Activated naive CD4-positive, alpha-beta T cell treated with anti-CD3 and anti-CD28 coated beads, Interleukin-2, amount 50 U/mL, for 72 hours (primary cell): ENCODE measurements at places on chromosomes 5 and 9. TPM values are rescaled to one million over a fixed set of nuclear protein-coding genes. Genes with fewer than 3 reads are reported as not detected.

PCDHGB7 gene
- total RNA-seq = 0.08 TPM

- DNase-seq = no peak
These were observed 19.6 kb downstream of the SLC38A9 start for GRCh38 chr5:55692509-55692908.

GRCh38 chr5:140794595-140795258 lies at the start of gene PCDHA2:
TSS of gene PCDHA2 (plus strand) at chr5:140794852.
- no peak for DNase-seq

PDZD2 gene
- 0.08 TPM for total RNA-seq

PCDHGA10 gene
- total RNA-seq = not detected

ADGRD2 gene
- not detected for total RNA-seq

DNA sequence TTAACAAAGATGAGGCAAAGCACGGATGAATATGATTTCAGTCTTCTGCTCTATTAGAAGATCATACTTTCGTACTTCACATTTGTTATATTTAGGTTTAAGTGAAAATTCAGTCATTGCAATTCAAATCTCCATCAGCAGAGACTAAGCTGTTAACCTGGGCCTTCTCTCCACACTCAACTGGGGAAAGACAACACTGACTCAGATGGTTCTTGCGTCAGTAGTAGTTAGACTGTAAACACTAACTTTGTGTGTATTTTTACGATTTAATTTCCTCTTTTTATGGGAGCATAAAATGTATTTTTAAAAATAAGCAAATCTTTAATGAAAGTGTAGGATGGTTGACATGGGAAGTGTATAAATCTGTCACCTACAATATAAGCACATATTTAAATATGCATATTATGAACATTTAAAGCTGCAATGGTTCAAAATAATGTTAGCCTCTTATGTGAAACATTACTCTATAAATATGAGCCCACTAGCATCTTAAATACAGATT lies 42.7 kb upstream of the ZNF608 start:
- no peak for DNase-seq

- DNase-seq = no peak
These were observed 110.5 kb downstream of the TMEM232 start for GRCh38 chr5:110616009-110616408.

PALM2AKAP2 gene
- total RNA-seq = 5.0 TPM

- DNase-seq = no peak
These were observed 226.9 kb downstream of the IRX2 start for GRCh38 chr5:2524620-2525019.

DNA sequence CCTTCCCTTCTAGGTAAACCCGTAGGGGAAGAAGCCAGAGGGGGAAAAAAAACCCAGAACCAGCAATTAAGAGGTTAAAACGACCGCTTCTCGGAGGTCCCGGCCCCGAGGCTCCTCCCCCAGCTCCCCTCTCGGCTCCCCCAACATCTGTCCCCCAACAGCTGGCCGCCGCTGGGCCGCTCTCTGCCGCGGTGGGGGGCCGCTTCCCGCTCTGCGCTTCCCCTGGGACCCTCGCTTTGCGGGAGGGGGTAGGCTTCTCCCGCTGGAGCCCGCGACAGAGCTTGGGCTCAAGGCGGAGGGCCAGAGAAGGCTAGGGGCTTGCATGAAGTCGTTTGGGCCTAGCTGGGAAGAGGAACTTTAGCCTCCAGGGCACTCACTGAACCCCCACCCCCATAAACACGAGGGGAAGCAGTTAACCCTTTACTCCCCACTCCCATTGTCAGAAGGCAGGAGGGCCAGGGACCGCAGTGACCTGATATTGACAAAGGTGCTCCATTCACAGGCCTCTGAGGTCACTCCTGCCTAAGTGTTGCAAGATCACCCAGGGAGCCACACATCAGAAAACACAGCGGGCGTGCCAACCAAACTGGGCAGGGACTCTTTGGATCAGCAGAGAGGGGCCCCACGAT lies 7.5 kb downstream of the LHX6 start:
- DNase-seq = no peak

DNA sequence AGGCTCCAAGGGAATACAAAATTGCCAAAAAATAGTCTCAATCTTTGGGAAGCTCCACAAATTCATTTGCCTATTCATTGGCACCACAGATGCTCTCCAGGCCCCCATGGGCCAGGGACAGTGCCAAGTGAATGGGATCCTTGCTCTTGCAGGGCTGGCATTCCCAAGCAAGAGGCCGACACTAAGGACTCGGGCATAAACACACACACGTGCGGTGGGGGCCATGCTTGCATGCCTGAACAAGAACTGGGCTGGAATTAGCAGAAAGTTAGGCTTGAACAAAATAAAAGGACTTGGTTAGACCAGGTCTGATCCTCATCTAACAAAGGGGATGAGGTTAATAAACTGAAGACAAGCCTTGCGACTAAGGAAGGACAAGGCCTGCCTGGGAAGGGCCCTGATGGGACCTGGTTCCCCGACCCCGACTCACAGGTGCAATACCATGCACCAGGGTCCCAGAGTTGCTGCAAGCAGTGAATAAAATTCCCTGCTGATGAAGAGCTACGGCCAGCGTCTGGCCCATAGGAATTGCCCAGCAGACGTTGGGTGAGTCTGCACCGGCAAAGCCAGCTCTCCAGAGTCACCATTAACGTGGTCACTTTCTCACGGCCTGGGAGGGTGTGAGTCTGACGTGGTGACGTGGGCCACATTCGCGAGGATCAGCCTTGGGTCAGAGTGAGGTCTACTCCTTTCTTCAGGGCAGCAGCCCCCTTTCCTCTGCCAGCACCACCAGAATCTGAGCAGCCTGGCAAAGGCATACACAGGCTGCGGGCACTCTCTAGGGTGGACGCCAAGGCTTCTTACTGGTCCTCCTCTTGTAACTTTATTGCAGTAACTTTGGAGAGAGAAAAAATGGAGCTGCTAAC lies 77.4 kb upstream of the FCN1 start:
- no peak for DNase-seq

DELE1 gene
- 69.7 TPM for total RNA-seq

FAM120AOS gene
- total RNA-seq = 17.1 TPM
